ENCODE measurements at places on chromosomes 6 and 20.
A peak's percentile ranks its signal among the peaks of the same experiment; 100 is the strongest.

GRCh38 chr6:3228046-3228671 is 706 bp upstream of the TUBB2B start:
- H3K27me3 ChIP-seq: peaks cover 88% of the 10 kb centered on the region
- H3K27ac ChIP-seq: peak overlapping the region; percentile 11
- no peak for DNase-seq
- H3K36me3 ChIP-seq: peaks cover 9% of the 10 kb centered on the region
- peaks cover 57% of the 10 kb centered on the region for H3K4me1 ChIP-seq
- H3K4me3 ChIP-seq: peak overlapping the region; percentile 76

DNA sequence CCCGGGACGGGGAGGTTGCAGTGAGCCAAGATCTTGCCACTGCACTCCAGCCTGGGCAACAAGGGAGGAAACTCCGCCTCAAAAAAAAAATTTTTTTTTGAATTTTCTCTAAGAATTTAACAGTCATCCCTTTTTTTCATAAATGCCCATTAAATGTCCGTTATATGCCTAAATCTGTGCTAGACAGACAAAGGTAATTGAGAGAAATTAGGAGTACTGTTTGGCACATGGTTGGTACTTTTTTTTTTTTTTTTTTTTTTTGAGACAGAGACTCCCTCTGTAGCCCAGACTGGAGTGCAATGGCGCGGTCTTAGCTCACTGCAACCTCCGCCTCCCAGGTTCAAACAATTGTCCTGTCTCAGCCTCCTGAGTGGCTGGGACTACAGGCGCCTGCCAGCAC is 1.7 kb downstream of the PCMT1 start:
- H3K27ac ChIP-seq: no peak overlapping the region
- H3K4me1 ChIP-seq: peaks cover 25% of the 10 kb centered on the region
- DNase-seq: no peak
- H3K4me3 ChIP-seq: peak overlapping the region; percentile 83

DNA sequence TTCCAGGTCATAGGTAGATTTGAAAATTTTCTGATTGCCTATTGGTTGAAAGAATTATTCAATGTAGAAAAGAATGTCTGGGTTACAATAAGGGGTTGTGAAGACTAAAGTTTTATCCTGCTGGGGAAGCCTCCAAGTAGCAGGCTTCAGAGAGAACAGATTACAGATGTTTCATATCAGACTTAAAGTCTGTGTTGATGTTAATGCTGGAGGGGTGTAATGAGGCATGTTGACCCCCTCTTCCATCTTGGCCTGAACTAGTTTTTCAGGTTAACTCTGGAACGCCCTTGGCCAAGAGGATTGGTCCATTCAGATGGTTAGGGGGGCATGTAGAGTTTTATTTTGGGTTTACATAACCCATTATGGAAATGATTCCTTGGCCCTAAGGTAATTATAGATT is 356.2 kb downstream of the UTRN start:
- no peak overlapping the region for H3K27ac ChIP-seq
- H3K4me1 ChIP-seq: peaks cover 31% of the 10 kb centered on the region
- H3K36me3 ChIP-seq: peaks cover 8% of the 10 kb centered on the region
- H3K27me3 ChIP-seq: no peaks in the 10 kb centered on the region
- DNase-seq: no peak

DNA sequence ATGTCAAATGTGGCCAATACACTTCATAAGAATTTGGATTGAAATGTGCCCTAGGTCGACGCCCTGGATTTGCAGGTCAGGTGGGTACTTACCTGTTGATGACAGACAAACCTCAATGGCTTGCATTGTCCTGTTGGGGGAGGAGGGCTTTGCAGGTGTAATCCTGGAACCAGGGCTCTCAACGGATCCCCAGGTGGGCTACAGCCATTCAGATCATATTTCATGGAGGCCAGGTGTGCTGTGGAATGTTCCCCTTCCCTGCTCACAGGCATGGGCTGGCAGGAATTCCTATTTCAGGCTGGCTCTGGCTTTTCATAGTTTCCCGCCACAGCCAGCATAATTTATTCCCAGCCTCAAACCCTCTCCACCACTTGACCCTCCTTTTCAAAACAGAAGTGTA is 254.7 kb downstream of the SMOC2 start:
- no peaks in the 10 kb centered on the region for H3K36me3 ChIP-seq
- H3K4me1 ChIP-seq: no peaks in the 10 kb centered on the region
- no peak overlapping the region for H3K4me3 ChIP-seq
- peaks cover 12% of the 10 kb centered on the region for H3K27me3 ChIP-seq
- no peak overlapping the region for H3K27ac ChIP-seq
- DNase-seq: no peak

GRCh38 chr6:150236544-150236943 is 93.7 kb downstream of the PPP1R14C start:
- peak overlapping the region; percentile 33 for H3K27ac ChIP-seq
- no peak overlapping the region for H3K4me3 ChIP-seq
- H3K36me3 ChIP-seq: no peaks in the 10 kb centered on the region
- no peaks in the 10 kb centered on the region for H3K27me3 ChIP-seq
- H3K4me1 ChIP-seq: peaks cover 33% of the 10 kb centered on the region

DNA sequence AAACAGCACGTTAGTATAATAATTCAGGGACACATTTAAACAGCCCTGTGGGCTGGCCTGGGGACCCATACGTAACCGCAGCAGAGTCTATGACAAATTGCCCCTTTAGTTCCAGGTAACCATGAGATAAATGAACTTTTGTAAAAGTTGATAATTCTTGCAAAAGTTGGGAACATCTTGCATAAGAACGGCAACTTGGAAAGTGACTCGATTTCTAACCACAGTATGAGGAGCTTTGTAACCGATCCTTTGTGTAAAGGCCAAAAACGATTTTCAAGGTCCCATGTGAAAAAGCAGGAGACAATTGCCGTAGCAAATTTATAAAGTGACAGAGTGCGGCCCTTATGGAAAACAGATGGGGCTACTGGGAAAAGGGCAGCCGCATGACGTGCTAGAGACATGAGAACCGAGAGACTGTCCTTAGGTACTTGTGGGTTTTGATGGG is 81.6 kb downstream of the PSMG4 start:
- H3K27me3 ChIP-seq: peaks cover 67% of the 10 kb centered on the region
- no peak overlapping the region for H3K27ac ChIP-seq
- no peak for DNase-seq
- no peak overlapping the region for H3K4me3 ChIP-seq
- no peaks in the 10 kb centered on the region for H3K36me3 ChIP-seq

DNA sequence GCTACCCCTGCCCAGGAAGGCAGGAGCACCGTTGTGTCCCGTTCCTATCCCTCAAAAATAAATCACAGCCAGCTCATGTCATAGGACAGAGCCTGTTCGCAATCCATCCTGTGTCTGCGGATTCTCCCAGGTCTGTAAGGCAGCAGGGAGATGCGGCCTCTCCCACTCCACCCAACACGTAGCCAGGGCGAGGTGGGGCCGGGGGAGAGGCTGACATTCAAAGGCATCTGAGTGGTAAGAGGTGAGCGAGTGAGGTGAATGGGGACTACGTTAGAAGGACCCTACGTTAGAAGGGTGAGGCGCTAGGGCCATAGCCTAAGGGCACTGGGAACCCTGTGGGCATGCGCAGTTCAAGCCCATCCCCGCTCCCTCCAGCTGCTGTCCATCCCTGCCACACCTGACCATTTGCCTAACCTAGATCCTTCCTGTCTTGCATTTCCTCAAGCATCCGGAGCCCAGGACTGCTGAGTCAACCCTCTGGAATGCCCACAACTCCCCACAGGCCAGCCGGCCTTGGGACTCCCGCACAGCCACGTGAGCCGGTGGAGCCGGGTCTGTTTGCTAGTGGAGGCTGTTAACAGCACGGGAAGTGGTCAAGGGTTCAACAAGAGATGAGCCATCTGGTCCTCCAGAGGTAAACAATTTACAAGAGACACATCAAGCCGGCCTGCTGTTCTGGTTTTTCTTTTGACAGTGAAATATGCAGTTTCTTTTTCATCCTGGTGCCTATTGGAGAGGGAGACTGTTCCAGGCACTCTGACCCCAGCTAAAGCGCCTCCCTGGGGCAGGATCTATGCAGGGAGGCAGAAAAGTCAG is 45.9 kb downstream of the RIPOR3 start:
- H3K36me3 ChIP-seq: no peaks in the 10 kb centered on the region
- no peak for DNase-seq
- H3K27ac ChIP-seq: no peak overlapping the region
- H3K27me3 ChIP-seq: peaks cover 33% of the 10 kb centered on the region
- H3K4me1 ChIP-seq: no peaks in the 10 kb centered on the region

GRCh38 chr20:4661191-4661590 is 60.5 kb upstream of the PRND start:
- peaks cover 22% of the 10 kb centered on the region for H3K4me1 ChIP-seq
- DNase-seq: peak; percentile 13

GRCh38 chr6:78832091-78832808 is 35.1 kb upstream of the IRAK1BP1 start:
- no peaks in the 10 kb centered on the region for H3K36me3 ChIP-seq
- peaks cover 35% of the 10 kb centered on the region for H3K27me3 ChIP-seq
- no peak overlapping the region for H3K27ac ChIP-seq
- no peak for DNase-seq
